ENCODE measurements at places on chromosomes 11 and 22. TPM values are rescaled to one million over a fixed set of nuclear protein-coding genes. Genes with fewer than 3 reads are reported as not detected.

Gene ARHGAP42
- total RNA-seq = 14.9 TPM

GRCh38 chr11:128777369-128778011 is 83.6 kb downstream of the FLI1 start:
- DNase-seq = no peak

- no peak for DNase-seq
These were observed 334.5 kb downstream of the TTC28 start for GRCh38 chr22:28344918-28345703.

GRCh38 chr11:123905826-123906225 is 3.9 kb downstream of the OR8D4 start:
- no peak for DNase-seq

DNA sequence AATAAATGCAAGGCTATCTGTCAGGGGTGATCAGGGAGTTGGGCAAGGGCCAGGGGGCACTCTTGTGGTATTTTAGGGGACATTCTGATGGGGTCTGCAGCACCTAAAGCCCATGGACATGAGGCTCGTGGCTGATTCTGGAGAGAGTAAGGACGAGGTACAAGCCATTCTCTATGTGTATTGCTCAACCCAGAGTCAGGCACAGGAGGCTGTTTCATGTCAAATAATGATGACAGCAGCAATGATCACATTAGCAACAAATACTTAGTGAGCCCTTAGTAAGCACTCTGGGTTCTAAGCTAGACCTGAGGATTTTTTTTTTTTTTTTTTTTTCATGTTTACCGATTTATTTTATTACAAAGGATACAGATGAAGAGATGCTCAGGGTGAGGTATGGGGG is 83.5 kb upstream of the THY1 start:
- no peak for DNase-seq

GRCh38 chr22:42820045-42820763 is 36.9 kb downstream of the ARFGAP3 start:
- no peak for DNase-seq

Gene SEC14L3
- not detected for total RNA-seq

DNA sequence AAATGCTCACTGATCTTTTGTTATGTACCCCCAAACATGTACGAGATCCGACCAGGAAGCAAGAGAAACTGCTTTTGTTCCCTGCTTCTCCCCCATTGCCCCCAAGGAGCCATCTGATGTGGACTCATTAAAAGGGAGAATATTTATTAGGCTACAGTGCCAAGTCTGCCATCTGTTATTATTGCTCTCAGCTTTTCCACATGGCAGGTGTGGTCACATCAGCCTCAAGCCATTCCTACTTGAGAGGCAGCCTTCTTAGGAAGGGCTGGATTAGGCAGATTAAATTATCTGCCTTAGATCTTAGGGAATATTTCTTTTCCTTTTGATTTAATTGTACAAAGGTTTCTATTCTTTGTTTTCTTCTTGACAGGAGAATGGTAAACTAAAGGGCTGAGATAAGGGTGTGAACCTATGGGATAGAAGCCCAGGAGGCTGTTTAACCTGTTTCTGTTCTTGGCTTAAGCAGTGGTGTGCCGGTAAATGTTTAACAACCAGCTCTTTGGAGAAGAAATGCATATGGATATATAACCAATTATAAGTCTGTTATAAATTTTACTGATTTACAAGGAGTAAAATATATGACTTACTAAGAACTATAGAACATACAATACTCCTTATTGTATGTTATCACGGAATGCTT is 88.8 kb downstream of the PDHX start:
- no peak for DNase-seq

- DNase-seq = no peak
These were observed 320.0 kb upstream of the LRRC4C start for GRCh38 chr11:41779401-41779960.

DNA sequence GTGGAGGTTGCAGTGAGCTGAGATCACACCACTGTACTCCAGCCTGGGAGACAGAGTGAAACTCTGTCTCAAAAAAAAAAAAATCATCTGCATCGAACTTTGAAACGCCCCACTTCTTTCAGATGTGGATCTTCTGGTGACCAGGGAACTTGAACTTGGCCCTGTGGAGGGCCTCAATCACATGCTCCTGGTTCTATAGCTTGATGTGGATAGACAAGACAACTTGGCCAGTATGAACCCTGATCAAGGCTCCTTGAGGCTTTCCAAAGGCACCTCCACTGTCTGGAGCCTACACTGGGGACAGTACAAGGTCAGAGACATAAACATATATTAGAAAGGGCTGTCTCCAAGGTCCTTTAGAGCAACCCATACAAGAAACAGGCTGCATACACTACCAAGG is 30.6 kb downstream of the RAB30 start:
- no peak for DNase-seq

GRCh38 chr22:45064313-45065278 is 54.8 kb upstream of the PHF21B start:
- no peak for DNase-seq

Gene IL18
- total RNA-seq = 7.0 TPM

Gene PANX2
- 0.23 TPM for total RNA-seq

GRCh38 chr11:58567889-58568512 is 7.7 kb downstream of the LPXN start:
- peak; percentile 79 for DNase-seq

Gene OR51B5
- total RNA-seq = 0.51 TPM

DNA sequence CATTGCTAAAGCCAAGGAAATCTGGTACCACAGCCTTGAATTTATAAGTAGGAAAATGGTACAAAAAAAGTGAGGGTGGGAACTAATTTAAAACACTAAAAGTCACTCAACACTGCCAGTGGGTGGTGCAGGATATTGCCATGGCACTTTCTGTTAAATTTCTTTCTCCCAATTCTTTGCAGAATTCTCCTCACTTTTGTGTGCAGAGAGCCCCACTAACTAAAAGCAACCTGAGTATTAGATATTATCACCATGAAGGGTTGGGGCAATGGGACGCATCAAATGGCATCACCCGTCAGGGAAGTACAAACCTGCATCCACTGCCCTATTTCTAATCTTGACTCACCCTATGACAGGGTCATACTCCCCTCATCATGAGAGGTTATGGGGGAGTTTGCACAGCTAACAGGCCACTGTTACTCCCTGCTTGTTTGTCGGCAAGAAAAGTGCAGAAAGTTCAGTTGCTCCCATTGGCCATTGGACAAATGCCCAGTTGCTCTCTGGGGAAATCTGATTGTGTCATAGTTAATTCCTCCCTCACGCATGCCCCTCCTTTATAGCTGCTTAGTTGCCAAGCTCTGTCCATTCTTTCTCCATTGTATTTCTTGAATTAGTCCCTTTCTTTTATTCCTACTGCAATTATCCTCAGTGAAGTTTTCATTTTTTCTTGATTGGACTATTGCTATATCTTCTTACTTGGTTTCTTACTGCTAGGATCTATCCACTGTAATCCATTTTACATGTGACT is 93.8 kb upstream of the BLID start:
- no peak for DNase-seq

DNA sequence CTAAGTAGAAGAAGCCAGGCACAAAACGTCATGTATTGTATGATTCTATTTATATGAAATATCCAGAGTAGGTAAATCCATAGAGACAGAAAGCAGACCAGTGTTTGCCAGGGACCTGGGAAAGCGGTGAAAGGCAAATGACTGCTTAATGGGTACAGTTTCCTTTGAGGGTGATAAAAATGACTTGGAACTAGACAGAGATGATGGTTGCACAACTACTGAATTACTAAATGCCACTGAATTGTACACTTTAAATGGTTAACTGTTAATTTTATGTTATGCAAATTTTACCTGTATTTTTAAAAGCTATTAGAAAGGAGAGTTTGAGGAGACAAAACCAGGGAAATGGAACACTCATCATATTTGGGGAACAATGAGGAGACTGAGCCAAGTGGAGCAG is 61.8 kb upstream of the USP47 start:
- DNase-seq = no peak

- no peak for DNase-seq
These were observed 68.6 kb downstream of the RRAS2 start for GRCh38 chr11:14290422-14290821.

- DNase-seq = peak; percentile 80
These were observed 97.1 kb upstream of the SYT13 start for GRCh38 chr11:45383224-45383623.

- DNase-seq = no peak
These were observed 11.0 kb downstream of the TP53AIP1 start for GRCh38 chr11:128931668-128932067.

DNA sequence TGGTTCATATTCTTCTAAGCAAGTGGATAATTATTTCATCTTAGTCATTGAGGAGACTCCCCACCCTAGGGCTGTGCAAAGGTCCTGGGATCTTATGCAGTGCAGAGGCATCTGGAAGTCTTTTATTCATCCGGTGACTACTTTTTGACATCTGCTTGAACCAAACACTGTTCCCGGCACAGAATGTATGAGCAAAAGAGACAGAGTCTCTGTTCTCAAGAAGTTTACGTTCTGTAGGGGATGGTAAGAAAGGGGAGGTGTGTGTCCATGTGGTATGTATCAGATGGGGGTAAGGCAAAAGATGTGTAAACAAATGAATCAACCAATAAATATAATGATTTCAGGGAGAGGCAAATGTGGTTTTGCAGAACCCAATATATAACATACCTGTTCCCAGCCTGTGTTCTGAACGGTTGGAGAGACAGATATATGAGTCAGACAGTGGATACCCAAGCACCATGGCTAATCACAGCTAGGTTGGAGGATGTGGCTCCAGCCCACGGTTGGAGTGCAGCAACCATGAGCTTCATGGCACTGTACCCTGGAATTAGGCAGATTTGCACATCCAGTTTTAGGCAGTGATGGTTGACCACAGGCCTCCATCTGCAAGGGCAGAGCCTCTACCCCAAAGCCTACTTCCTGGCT is 75.1 kb upstream of the CADM1 start:
- DNase-seq = no peak

Gene KREMEN1
- 13.7 TPM for total RNA-seq

- no peak for DNase-seq
These were observed 29.2 kb upstream of the CHORDC1 start for GRCh38 chr11:90252053-90252452.

DNA sequence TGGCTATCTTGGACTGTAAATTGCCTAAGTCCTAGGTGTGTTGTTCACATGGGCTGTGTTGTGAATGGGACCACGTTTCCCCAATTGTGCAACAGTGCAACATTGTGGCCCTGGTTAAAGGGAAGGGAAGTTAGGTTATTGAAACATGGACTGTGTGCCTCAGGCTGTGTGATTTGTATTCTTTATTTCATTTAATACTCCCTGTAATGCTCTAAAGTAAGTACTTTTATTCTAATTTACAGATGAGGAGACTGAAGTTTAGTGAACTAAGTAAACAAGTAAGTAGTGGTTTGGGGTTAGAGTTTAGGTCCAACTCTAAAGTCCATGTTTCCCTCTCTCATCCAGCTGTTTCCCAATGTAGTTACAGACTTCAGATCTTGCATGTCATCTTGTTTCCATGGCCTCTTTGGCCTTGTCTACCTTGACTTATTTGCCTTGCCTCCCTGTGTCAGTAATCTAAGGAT is 77.7 kb downstream of the STIM1 start:
- DNase-seq = no peak

Gene STK33
- 7.3 TPM for total RNA-seq

DNA sequence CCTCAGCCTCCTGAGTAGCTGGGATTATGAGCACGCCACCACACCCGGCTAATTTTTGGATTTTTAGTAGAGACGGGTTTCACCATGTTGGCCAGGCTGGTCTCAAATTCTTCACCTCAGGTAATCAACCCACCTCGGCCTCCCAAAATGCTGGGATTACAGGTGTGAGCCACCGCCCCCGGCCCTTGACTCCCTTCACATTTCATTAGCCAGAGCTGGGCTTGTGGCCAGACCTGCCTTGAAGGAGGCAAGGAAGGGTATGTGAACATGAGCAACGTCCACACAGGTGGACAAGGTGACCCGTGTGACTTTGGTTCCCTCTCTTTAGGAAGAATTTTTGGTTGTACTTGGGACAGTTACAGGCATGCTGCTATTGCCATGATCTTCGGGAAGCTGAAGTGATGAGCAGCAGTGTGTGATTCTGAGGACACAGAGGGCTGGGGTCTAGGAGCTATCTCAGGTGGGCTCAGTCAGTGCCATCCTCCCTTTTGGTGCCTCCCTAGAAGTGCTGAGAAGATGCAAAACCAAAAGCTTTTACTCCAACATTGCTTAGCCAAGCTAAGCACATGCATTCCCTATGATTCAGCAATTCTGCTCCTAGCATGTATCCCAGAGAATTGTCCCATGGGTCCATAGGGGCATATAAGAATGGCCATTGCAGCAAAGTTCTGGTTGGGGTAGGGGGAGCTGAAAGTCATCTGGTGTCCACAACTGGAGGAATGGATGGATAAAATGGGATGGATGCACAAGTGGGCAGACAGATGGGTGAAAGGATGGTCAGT is 6.1 kb downstream of the AP5B1 start:
- peak; percentile 66 for DNase-seq

Gene OR8D4
- total RNA-seq = not detected

Gene SNX32
- 0.65 TPM for total RNA-seq

DNA sequence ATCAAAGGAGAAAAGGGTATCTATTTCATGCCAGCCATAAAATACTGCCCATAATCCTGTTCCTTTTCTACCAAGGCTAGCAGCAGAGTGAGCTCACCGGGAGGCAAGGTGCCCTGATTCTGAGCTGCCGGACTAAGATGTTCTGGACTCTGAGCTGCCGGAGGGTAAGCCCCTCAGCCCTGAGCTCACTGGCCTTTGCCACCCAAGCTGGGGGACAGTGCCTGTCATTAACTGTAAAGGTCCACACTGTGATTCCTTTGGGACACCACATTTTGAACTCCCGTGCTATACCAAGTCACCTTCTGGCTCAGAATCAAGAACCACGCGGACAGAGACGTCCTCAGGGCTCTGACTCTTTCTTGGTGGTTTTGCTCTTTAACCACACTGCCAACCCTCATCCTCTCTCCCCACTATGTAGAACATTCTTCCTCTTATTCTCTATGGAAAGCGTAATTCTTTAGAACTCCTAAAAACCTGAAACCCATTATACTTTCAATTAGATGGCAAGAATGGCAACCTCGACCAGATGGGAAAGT is 88.4 kb upstream of the BID start:
- no peak for DNase-seq

DNA sequence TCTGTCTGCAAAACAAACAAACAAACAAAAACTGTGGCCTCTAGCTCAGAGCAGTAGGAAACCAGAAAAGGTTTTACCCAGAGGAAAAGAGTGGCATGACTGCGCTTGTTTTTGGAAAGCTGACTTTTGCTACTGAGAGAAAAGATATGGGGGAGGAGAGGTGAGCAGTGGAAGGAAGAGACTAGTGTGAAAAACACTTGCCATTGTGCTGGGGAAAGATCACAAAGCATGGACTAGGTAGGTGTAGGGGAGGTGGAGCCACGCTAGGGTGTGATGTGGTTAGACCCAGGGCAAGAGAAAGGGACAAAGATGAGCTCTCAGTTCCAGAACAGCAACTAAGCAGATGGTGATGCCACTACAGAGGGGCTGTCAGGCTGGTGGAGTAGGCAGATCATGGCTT is 319.2 kb downstream of the LARGE1 start:
- no peak for DNase-seq

- DNase-seq = no peak
These were observed 2221.9 kb upstream of the RAG2 start for GRCh38 chr11:38819981-38820380.
